ENCODE measurements at places on chromosomes 7 and 10.

- DNase-seq = no peak
Observed at GRCh38 chr10:24879861-24880260, 72.5 kb downstream of the PRTFDC1 start.

DNA sequence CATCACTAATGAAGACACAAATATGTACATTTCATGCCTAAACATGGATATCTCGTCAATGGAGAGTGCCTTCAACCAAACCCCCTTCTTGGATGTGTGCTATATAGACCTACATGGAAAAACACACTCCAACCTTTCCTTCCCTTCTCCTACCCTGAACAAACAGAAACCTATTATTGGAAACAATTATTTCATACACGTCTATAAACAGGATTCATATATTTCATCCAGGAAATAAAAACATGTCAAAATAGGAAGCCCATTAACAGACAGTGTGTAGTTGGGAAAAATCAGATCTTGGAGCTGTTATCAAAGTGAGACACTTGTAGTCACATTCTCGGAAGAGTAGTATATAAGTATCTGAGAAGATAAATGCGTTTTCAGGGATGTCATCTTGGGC is 81.1 kb downstream of the NRP1 start:
- DNase-seq = no peak

DNA sequence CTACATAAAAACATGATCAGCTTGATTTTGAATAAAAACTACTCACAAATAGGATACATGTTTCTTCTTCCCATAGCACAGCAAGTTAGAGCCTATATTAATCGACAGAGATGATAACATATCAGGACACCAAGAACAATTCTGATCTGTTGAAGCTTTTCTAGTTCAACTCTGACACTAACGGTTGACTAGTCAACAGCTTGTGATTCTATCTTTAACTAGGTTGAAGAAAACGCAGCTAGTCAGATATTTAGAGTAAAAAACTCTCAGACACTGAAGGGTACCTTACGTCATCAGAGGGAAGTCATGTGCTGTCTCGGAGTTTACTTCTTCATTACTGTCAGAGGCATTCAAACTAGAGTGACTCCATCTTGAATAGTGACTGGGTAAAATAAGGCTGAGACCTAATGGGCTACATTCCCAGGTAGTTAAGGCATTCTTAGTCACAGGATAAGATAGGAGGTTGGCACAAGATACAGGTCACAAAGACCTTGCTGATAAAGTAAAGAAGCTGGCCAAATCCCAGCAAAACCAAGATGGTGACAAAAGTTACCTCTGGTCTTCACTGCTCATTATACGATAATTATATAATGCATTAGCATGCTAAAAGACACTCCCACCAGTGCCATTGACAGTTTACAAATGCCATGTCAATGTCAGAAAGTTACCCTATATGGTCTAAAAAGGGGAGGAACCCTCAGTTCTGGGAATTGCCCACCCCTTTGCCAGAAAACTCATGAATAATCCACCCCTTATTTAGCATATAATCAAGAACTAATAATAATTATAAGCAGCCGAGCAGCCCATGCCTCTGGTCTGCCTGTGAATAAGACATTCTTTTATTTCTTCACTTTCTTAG is 21.3 kb downstream of the CCDC71L start:
- DNase-seq = no peak

- DNase-seq = peak; percentile 35
Observed at GRCh38 chr10:80075781-80076180, 2.7 kb upstream of the TMEM254 start.

GRCh38 chr10:87090779-87091178 is 3.9 kb downstream of the GLUD1 start:
- DNase-seq = no peak

DNA sequence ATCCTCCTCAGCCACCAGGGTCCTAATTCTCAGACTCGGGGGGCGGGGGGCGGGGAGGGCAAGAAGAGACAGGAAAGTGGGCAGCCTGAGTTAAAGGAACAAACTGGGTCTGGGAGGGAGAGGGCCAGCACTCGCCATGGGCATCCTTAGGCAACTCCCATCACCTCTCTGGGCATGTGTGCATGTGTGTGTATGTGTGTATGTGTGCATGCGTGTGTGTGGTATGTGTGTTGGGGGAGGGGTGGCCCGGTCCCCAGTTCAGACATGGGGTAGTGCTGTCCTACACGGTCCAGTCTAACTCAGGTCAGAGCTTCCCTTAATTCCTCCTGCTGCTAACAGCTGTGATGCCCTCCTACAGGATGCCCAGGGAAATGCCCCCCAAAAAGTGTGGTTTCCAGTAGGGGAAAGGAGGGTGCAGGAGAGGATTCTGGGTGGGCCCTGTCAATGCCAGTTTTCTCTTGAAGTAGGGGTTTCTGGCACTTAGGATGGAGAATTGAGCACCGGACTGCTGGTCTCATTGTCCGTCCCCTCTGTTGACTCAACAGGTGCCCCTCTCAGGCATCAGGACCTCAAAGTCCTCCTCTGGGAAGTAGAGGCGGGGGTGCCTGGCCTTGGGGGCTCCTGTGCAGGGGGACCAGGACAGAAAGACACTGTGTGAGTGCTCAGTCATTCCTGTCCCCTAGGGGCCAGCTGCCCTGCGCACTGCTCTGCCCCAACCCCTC is 15.1 kb upstream of the ZMIZ1 start:
- DNase-seq = no peak

GRCh38 chr10:80458263-80458625 is 4.1 kb downstream of the TSPAN14 start:
- DNase-seq = no peak

DNA sequence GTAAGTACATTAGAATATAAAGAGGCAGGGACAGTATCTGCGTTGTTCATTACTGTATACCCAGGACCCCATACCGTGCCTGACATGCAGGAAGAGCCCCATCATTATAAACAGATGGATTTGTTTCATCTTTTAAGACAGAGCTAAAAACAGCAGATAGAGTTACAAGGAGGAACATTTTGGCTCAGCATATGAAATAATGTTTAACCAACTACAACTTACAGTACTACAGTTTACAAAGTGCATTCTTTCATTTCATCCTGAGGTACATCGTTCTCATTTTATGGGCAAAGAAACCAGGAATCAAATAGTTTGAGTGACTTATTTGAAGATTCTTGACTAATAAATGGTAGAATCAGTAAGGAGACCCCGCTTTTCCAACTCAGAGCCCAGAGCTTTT is 38.1 kb upstream of the AGBL3 start:
- DNase-seq = no peak

- DNase-seq = peak; percentile 34
Observed at GRCh38 chr7:132577206-132578049, 1.2 kb upstream of the PLXNA4 start.

DNA sequence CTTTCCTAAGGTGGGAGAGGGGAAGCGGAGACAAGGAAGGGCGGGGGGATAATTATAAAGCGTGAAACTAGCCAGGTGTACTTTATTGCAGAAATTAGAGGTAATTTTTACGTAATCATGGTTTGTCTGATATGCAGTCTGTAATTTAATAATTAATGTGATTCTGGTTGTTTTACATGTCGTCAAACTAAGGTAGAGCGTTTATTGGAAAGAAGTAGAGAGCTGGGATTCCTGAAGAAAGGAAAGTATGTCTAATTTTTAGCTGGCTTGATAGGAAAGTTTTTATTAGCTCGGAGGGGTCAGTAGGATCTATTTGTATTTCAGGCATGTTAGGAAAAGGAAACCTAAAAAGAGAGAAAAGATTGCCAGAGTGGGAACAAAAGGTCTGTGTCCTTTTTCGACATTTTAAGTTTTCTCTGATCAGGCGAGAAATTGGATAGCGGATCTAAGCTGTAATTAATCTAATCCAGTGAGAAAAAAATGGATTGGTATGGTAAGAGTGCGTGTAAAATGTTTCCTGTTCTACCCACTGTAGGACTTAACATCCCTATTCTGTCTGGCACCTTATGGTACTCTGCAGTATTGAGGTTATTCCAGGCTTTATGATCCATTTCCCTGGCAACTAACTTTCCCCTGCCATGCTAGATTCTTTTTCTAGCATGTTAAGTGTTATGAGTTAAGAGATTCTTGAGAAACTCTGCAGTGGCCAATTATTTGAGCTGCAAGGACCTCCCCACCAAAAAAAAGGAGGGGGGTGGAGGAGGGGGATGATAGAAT is 1.4 kb downstream of the CELF2 start:
- no peak for DNase-seq

GRCh38 chr7:154863766-154864522 is 139.0 kb downstream of the PAXIP1 start:
- DNase-seq = no peak

- no peak for DNase-seq
Observed at GRCh38 chr10:230758-231157, 95.5 kb downstream of the ZMYND11 start.

- no peak for DNase-seq
Observed at GRCh38 chr7:29734246-29734731, 72.0 kb upstream of the WIPF3 start.

- no peak for DNase-seq
Observed at GRCh38 chr7:139718141-139718540, 59.7 kb downstream of the HIPK2 start.

DNA sequence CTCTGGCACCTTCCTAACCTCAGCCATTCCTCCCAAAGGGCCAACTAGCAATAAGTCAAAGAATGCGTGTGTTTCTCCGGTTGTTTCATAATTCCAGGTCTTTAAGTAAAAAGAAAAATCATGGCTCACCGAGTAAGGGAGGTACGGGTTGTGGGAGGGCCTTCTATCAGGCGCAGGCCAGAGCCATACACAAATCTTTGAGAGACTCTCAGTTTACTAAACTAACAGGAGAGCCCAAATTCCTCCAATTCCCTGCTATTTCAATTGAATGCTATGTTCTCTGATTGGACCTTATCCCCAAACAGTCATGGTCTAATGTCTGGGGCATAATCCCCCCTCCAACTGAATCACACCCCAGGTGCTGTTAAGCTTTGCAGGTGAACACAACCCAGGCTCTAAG is 26.2 kb upstream of the SLF2 start:
- DNase-seq = no peak

GRCh38 chr10:102620591-102621442 is 23.5 kb upstream of the TRIM8 start:
- no peak for DNase-seq

- DNase-seq = no peak
Observed at GRCh38 chr10:94546049-94546900, 687 bp downstream of the HELLS start.

- DNase-seq = no peak
Observed at GRCh38 chr7:101255796-101256195, 10.9 kb upstream of the FIS1 start.

DNA sequence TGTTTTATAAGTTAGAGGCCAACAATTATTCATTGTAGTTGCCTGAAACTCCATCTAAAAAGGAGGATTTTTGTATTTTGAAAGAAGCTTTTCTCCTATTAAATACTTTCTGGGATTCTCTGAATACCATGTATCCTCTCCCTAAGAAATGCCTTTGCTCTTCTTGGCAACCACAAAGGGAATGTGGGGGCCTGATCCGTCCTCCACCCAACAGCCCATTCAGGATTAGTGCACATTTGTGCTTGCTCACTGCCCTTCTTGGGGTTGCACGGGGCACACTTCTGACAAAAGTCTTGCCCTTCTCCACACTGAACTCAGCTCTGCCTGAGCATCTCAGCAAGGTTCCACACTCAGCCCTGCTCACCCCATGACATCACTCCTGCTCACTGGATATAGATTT is 194.2 kb downstream of the SLC25A13 start:
- DNase-seq = no peak

- DNase-seq = no peak
Observed at GRCh38 chr10:97066877-97067555, 118.7 kb downstream of the SLIT1 start.

GRCh38 chr7:33716581-33717477 is 188.5 kb upstream of the BMPER start:
- DNase-seq = no peak

DNA sequence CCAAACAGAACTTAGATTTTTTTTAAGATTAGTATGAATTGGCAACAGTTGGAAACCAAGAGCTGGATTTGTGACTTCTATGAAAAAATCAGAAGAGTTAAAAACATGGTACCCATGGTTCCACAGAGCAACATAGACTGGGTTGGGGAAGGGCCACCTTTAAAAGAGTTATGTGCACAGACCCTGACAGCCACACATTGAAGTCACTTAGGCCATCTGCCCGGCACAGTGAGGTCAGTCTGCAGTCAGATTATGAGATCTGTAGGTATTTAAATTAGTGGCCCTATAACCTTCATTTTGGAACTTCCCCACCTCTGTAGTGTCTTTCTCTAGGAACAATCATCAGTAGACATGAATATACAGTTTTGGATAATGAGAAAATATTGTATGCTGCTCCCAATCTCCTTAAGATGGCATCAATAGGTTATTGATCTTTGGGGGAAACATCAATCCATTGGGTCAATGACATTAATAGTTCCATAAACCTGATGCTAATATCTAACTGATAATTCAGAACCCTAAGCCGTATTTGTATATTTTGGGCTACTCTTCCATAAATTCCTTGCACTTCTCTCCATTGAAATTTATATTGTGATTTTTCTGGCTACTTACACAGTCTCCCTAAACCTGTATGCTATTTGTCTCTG is 7.0 kb downstream of the ANKRD1 start:
- no peak for DNase-seq

- no peak for DNase-seq
Observed at GRCh38 chr7:116988363-116988989, 35.2 kb downstream of the ST7 start.

DNA sequence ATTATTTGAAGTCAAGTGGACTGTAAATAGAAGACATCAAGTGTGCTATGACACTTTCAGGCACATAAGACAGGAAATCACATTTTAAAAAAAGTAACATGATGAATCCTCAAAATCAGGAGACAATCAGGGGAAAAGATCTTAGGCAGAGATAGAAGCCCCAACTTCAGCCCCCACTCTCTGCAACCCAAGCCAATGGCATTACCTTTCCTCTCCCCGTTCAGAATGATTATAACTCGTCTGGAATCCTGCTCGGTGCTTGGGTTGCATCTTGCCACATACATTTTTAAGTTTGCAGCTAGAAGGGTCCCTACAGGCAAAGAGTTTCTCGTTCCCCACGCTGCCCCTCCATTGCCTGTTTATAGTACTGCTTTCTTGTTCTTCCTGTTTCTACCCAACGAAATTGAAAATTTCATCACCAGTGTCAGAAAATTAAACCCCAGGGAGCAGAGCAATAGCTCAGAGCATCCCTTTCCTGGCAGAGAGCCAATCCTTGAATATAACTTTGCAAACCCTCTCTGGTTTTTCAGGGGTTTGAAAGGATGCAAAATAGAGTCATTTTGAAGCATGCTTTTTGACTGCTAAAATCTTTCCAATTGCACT is 260.5 kb upstream of the AOAH start:
- no peak for DNase-seq

DNA sequence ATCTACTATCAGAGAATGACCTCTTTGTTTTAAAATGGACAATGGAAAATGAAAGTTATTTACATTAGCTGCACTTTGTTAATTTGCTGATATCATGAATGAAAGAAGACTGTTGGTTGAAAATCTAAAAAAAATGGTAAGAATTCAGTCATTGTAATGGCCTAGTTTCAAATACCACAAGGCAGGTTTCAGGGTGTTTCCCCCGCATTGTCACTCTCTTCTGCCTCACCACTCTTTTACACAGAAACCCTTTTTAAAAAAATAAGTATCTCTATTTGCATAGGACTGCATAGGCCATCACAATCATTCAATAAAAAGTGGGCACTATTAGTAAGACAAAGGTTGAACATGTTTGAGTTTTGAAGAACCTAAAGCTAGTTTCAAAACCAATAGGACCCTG is 737.1 kb downstream of the INHBA start:
- DNase-seq = no peak

GRCh38 chr10:43944381-43945093 is 295.9 kb upstream of the ZNF32 start:
- no peak for DNase-seq

All from stimulated activated CD4-positive, alpha-beta T cell treated with anti-CD3 and anti-CD28 coated beads, Interleukin-15, amount 100 ng/mL, for 24 hours (primary cell).